ENCODE measurements at places on chromosomes 2 and 18. TPM values are rescaled to one million over a fixed set of nuclear protein-coding genes. Genes with fewer than 3 reads are reported as not detected.

- no peak overlapping the region for H3K4me3 ChIP-seq
- no peaks in the 10 kb centered on the region for H3K36me3 ChIP-seq
- H3K27ac ChIP-seq, result no peak overlapping the region
- no peaks in the 10 kb centered on the region for H3K4me1 ChIP-seq
These were observed 90.4 kb upstream of the SLC35G4 start for GRCh38 chr18:11518788-11519685.

The ING5 gene
- total RNA-seq, result 30.0 TPM

DNA sequence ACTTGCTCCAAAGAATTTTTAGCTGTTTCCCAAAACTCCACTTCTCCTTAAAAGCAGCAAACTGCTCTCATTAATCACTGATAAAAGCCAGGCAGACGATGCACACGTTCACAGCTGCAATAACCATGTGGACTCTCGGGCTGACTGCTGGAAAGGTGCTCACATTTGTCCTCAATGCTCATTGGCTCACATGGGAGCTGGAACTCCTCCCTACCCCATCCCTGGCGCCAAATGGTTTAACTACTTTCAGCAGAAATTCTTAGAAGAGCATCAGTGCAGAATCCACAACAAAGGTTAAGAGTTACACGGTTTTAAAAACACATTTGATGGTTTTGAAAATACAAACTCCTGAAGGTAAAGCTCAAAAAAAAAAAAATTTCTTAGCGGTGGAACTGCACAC is 117.1 kb downstream of the NOL10 start:
- H3K27ac ChIP-seq, result no peak overlapping the region
- peaks cover 2% of the 10 kb centered on the region for H3K4me1 ChIP-seq
- H3K27me3 ChIP-seq, result no peaks in the 10 kb centered on the region
- DNase-seq, result no peak
- H3K4me3 ChIP-seq, result no peak overlapping the region
- H3K36me3 ChIP-seq, result peaks cover 6% of the 10 kb centered on the region

- H3K4me3 ChIP-seq, result no peak overlapping the region
- peaks cover 82% of the 10 kb centered on the region for H3K27me3 ChIP-seq
- H3K27ac ChIP-seq, result no peak overlapping the region
- H3K36me3 ChIP-seq, result no peaks in the 10 kb centered on the region
- H3K4me1 ChIP-seq, result no peaks in the 10 kb centered on the region
These were observed 1.0 kb downstream of the HOXD9 start for GRCh38 chr2:176123411-176124109.

DNA sequence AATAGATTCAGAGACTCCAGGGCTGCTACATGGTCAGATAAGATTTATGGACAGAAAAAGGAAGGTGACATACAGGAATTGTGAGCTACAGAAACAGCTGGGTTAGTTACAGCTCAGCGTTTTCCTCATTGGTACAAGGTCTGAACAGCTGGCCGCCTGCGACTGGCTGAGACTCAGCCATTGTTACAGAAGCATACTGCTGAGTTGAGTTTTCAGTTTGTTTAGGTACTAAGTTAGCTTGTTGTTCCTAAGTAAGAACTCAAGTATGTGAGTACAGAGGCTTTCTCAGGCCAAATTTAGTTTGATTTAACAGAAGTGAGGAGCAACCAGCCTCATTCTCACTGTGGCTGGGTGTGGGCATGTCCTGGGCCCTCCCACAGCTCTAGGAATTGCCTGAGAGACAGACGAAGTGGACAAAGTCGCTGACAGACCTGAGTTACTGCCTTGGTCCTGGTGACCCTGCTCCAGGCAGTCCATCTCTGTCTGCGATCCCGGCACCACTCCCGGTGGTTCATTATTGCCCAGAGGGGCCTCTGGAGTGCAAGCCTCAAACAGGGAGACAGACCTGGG is 27.8 kb upstream of the RHOB start:
- peaks cover 38% of the 10 kb centered on the region for H3K4me1 ChIP-seq
- H3K27ac ChIP-seq, result peak overlapping the region; percentile 19
- peak overlapping the region; percentile 13 for H3K4me3 ChIP-seq
- no peaks in the 10 kb centered on the region for H3K27me3 ChIP-seq
- no peaks in the 10 kb centered on the region for H3K36me3 ChIP-seq

GRCh38 chr2:232574674-232575403 is 24.4 kb downstream of the EIF4E2 start:
- no peaks in the 10 kb centered on the region for H3K27me3 ChIP-seq
- no peaks in the 10 kb centered on the region for H3K4me1 ChIP-seq
- peak; percentile 38 for DNase-seq
- no peak overlapping the region for H3K4me3 ChIP-seq

The VAMP5 gene
- 69.5 TPM for total RNA-seq

GRCh38 chr2:202773301-202773973 is 98.1 kb downstream of the ICA1L start:
- no peak for DNase-seq
- H3K27me3 ChIP-seq, result no peaks in the 10 kb centered on the region
- H3K36me3 ChIP-seq, result no peaks in the 10 kb centered on the region
- no peak overlapping the region for H3K27ac ChIP-seq
- no peak overlapping the region for H3K4me3 ChIP-seq

- no peaks in the 10 kb centered on the region for H3K27me3 ChIP-seq
- H3K4me3 ChIP-seq, result no peak overlapping the region
- no peaks in the 10 kb centered on the region for H3K4me1 ChIP-seq
- DNase-seq, result no peak
- H3K27ac ChIP-seq, result no peak overlapping the region
These were observed 41.8 kb downstream of the LDLRAD4 start for GRCh38 chr18:13260197-13260934.

DNA sequence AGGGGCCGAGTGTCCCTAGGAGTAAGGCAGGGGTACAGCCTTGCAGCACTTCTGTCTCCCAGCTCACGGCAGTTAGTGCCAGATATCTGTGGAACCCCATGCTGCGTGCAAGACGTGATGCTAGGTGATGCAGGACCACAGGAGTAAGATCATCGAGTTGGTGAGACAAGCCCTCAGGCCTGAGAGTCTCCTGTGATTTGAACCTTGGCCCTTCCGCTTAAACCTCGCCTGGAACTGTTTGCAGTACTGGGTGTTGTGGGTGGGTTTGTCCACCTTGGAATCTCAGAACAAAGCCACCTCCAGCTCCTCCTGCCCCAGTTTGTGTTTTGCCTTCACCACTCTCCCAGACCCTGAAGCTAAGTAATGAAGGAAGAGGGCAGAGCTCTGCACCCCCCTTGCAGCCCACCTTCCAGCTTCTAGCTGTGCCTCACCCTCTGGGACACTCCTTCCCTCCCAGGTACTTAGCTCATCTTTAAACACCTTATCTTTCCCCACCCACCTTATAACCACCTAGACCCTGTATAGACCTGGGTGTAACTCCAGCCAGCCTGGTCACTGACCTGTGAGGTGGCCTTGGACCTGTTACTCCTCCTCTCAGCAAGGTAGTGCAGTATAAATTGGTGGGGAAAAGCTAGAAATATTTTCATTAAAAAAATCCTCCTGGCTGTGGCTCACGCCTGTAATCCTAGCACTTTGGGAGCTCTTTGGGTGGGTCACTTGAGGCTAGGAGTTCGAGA is 6.6 kb downstream of the CNNM4 start:
- peaks cover 2% of the 10 kb centered on the region for H3K4me1 ChIP-seq
- no peaks in the 10 kb centered on the region for H3K36me3 ChIP-seq
- H3K27me3 ChIP-seq, result no peaks in the 10 kb centered on the region
- no peak overlapping the region for H3K27ac ChIP-seq

The GPR75 gene
- total RNA-seq, result 1.8 TPM

- H3K4me1 ChIP-seq, result no peaks in the 10 kb centered on the region
- no peak overlapping the region for H3K27ac ChIP-seq
- peak; percentile 55 for DNase-seq
These were observed 209.4 kb upstream of the SP5 start for GRCh38 chr2:170505631-170506275.

The IRS1 gene
- total RNA-seq, result 29.1 TPM

- no peak for DNase-seq
- H3K4me3 ChIP-seq, result no peak overlapping the region
- H3K27ac ChIP-seq, result no peak overlapping the region
- no peaks in the 10 kb centered on the region for H3K4me1 ChIP-seq
- no peaks in the 10 kb centered on the region for H3K36me3 ChIP-seq
- no peaks in the 10 kb centered on the region for H3K27me3 ChIP-seq
These were observed 29.2 kb upstream of the STK17B start for GRCh38 chr2:196200557-196200956.

GRCh38 chr2:105294844-105295481 is 34.6 kb downstream of the TGFBRAP1 start:
- DNase-seq, result peak; percentile 69
- peaks cover 2% of the 10 kb centered on the region for H3K36me3 ChIP-seq
- H3K27ac ChIP-seq, result no peak overlapping the region
- H3K4me3 ChIP-seq, result no peak overlapping the region

DNA sequence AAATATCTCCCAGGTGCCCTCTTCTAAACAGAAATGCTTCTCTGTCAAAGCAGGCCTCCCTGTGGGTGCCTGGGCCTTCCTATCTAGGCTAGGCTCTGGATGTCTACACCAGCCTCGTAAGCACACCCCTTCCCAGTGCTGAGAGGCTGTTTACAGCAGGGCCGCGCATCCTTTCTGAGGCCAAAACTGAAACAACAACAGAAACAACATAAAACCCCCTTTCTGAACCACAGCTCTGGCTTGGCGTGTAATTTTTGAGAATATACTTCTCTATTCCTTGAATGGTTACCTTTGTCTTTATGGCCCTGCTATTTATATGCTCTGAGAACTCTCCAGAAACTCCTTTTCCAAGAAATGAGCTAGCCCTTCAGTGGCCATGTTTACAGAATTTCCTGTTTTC is 118.4 kb downstream of the BCL2L11 start:
- H3K4me3 ChIP-seq, result no peak overlapping the region
- H3K36me3 ChIP-seq, result no peaks in the 10 kb centered on the region
- DNase-seq, result no peak
- H3K27me3 ChIP-seq, result no peaks in the 10 kb centered on the region
- H3K4me1 ChIP-seq, result no peaks in the 10 kb centered on the region

The LYG2 gene
- total RNA-seq, result not detected

- no peak for DNase-seq
- no peaks in the 10 kb centered on the region for H3K36me3 ChIP-seq
- H3K4me3 ChIP-seq, result no peak overlapping the region
- no peaks in the 10 kb centered on the region for H3K27me3 ChIP-seq
- H3K27ac ChIP-seq, result no peak overlapping the region
These were observed 484.4 kb upstream of the REG3G start for GRCh38 chr2:78541088-78541450.

The ABCB11 gene
- total RNA-seq, result not detected

- no peaks in the 10 kb centered on the region for H3K27me3 ChIP-seq
- no peak for DNase-seq
- no peaks in the 10 kb centered on the region for H3K36me3 ChIP-seq
- no peak overlapping the region for H3K27ac ChIP-seq
- H3K4me1 ChIP-seq, result peaks cover 2% of the 10 kb centered on the region
- H3K4me3 ChIP-seq, result no peak overlapping the region
These were observed 70.5 kb downstream of the SFXN5 start for GRCh38 chr2:73000808-73001570.

The KCNG3 gene
- under 0.01 TPM for total RNA-seq

- H3K4me1 ChIP-seq, result peaks cover 8% of the 10 kb centered on the region
- no peak overlapping the region for H3K4me3 ChIP-seq
- no peak overlapping the region for H3K27ac ChIP-seq
- DNase-seq, result no peak
- H3K36me3 ChIP-seq, result no peaks in the 10 kb centered on the region
These were observed 50.7 kb downstream of the BCL2L11 start for GRCh38 chr2:111171337-111171930.

The CCDC178 gene
- total RNA-seq, result under 0.01 TPM

- peaks cover 2% of the 10 kb centered on the region for H3K36me3 ChIP-seq
- DNase-seq, result peak; percentile 10
- H3K4me3 ChIP-seq, result no peak overlapping the region
- no peaks in the 10 kb centered on the region for H3K4me1 ChIP-seq
- no peaks in the 10 kb centered on the region for H3K27me3 ChIP-seq
These were observed 98.6 kb downstream of the NOL10 start for GRCh38 chr2:10591207-10591606.

- no peak overlapping the region for H3K4me3 ChIP-seq
- H3K27ac ChIP-seq, result no peak overlapping the region
- DNase-seq, result peak; percentile 33
- H3K27me3 ChIP-seq, result no peaks in the 10 kb centered on the region
These were observed 886.5 kb downstream of the CNTNAP5 start for GRCh38 chr2:124911560-124911959.

The SPEG gene
- 13.1 TPM for total RNA-seq

- H3K27me3 ChIP-seq, result no peaks in the 10 kb centered on the region
- H3K4me1 ChIP-seq, result no peaks in the 10 kb centered on the region
- no peak overlapping the region for H3K4me3 ChIP-seq
- H3K27ac ChIP-seq, result no peak overlapping the region
- H3K36me3 ChIP-seq, result no peaks in the 10 kb centered on the region
These were observed 378.7 kb downstream of the RBM43 start for GRCh38 chr2:150882751-150883612.

DNA sequence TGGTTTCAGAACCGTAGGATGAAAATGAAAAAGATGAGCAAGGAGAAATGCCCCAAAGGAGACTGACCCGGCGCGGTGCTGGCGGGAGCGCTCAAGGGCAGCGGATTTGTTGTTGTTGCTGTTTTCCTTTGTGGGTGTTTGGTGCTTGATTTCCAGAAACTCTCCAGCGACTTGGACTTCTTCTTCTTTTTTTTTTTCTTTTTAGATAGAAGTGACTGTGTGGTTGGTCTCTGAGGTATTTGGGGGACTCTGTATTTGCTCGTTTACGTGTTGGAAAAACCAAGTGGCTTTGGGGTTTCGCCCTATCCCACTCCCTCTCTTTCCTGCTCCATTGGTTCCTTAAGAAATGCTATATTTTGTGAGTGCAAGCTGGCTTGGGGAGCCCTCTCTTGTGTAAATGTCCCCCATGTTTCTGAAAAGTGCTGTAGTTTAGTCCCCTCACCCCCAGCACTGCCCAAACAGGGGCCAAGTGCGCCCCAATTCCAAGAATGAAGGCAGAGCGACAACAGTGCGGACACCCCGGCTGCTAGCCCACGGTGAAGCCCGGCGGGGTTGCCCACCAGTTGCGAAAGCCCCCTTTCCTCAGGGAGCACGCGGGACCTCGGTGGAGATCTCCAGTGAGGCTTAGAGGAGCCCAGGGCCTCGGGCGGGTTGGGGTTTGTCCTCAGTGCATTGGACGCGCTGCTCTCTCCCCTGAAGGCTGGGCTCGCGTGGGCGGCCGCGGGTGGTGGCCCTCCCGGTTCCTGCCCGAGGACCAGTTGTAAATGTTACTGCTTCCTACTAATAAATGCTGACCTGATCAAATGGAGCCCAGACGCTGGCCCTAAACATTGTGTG is 1.8 kb downstream of the HOXD9 start:
- no peak overlapping the region for H3K4me3 ChIP-seq
- peaks cover 83% of the 10 kb centered on the region for H3K27me3 ChIP-seq
- DNase-seq, result no peak
- H3K4me1 ChIP-seq, result no peaks in the 10 kb centered on the region
- no peak overlapping the region for H3K27ac ChIP-seq

The IL1R1 gene
- 110 TPM for total RNA-seq

GRCh38 chr18:31380912-31381311 is 4.3 kb downstream of the DSG4 start:
- H3K4me3 ChIP-seq, result no peak overlapping the region
- H3K36me3 ChIP-seq, result no peaks in the 10 kb centered on the region
- H3K27me3 ChIP-seq, result no peaks in the 10 kb centered on the region
- DNase-seq, result no peak

The NPPC gene
- total RNA-seq, result not detected

GRCh38 chr2:216735086-216735485 is 39.7 kb upstream of the IGFBP5 start:
- no peak for DNase-seq
- no peak overlapping the region for H3K27ac ChIP-seq
- H3K4me3 ChIP-seq, result no peak overlapping the region
- no peaks in the 10 kb centered on the region for H3K36me3 ChIP-seq
- H3K27me3 ChIP-seq, result no peaks in the 10 kb centered on the region
- peaks cover 2% of the 10 kb centered on the region for H3K4me1 ChIP-seq

The LYPD6B gene
- not detected for total RNA-seq

The KCNE4 gene
- 11.0 TPM for total RNA-seq
